ENCODE measurements at places on chromosomes 6 and 20.

GRCh38 chr6:149247385-149247763, 70.1 kb upstream of the TAB2 start:
- DNase-seq: no peak

GRCh38 chr20:33781133-33781532, 30.0 kb upstream of the CHMP4B start:
- no peak for DNase-seq

DNA sequence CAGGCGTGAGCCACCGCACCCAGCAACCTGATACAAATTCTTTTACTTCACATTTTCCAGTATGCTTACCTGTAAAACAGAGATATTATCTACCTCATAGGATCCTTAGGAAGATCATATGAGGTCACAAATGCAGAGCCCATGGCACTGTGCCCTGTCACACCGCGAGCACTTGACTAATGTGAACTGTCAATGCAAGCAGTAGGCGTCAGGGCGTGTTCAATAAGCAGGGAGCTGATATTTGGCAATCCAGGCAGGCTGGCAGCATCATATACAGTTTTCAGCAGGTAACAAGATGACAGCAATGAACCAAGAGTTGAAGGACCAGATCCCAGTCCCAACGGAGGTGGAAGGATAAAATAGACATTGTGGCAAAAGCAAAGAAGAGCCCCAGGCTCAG, 14.6 kb upstream of the ARID1B start:
- no peak for DNase-seq

DNA sequence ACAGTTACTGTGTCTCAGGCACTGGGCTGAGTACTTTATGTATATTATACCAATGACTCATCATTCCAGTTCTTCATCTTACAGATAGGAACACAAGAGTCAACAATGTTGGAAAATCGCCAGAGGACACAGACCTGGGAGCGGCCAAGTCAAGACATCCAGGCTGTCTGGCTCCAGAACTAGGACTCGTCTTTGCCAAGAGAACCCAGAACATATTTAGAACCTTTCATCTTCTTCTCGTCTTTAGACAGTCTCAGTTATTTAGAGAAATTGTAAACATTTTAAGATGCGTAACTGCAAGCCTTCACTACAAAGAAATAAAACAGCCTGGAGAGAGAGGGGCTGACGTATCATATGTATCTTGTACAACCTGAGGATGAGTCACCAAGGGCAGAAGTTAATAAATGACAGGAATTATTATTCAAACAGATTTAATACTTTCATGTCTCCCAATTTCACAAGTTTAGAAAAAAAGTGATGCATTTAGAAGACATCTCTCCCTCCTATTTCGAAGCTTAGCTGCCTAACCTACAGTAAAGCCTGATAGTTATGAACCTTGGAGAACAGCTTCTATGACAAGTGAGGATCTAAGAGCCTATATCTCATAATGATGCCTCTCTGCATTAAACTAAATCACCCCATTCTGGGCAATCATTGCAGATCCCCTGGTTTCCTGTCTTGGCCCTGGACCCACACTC, 43.4 kb downstream of the SLC22A3 start:
- DNase-seq: no peak

DNA sequence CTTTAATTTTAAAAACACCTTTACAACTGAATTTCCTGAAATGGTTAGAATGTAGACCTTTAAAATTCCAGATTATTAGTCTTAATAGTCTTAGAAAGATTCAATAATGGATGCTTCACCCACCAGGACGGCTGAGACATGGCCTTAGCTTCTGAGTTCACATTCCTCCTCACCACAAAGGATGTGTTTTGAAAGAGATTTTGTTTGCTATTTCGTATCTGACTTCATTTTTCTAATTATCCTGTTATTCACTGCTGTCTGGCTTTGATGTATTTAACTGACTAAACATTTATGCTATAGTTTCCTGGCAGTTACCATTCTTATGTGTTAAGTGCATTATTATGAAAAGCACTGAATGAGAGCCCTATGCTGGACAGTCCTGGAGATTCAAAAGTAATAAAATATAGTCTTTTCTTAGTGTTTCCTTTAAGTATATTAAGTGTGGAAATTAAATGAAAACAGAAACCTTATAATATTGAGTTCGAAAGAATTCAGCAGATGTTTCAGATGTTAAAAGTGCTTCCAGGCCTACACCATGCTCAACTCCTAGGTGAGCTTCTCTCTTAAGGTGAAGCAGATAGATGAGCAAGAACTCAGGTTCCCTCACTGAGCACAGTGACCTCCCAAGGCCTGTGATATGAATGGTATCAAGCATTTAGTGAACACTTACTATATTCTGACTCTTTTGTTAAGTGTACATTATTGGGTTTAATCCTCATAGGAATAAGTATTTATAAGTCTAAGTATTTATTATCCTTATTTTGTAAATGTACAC, 40.3 kb downstream of the MAP3K4 start:
- DNase-seq: no peak

GRCh38 chr6:44856479-44856878, 469.0 kb downstream of the CDC5L start:
- DNase-seq: no peak

DNA sequence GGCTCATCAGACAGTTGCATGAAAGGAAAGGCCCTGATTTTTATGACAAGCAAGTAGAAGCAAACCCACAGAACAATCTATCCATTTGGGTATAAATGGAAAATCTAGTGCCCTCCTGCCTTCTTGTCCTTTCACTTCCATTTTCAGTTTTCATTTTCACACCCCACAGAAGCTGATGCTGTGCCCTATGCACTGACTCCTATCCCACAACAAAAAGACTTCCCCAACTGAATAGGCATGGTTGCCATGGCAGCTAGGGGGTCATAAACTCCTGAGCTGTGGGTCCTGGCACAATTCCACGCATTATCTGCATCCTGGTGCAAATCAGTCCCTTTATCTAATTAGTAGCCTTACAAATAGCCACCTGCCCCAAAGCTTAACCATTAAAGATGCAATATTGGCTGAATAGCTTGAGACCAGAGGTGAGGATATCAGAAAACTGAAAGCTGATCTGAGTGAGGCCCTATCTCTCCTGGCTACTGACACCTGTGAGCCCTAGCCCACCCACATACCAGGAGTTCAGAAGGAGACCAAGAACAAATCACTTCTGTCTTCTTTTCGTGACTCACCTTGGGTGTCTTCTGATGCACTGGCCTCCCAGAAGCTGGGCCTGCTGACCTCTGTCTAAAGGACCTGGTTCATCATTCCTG, 34.9 kb upstream of the HEY2 start:
- DNase-seq: no peak

GRCh38 chr6:52138284-52138683, 47.9 kb upstream of the IL17A start:
- DNase-seq: no peak

DNA sequence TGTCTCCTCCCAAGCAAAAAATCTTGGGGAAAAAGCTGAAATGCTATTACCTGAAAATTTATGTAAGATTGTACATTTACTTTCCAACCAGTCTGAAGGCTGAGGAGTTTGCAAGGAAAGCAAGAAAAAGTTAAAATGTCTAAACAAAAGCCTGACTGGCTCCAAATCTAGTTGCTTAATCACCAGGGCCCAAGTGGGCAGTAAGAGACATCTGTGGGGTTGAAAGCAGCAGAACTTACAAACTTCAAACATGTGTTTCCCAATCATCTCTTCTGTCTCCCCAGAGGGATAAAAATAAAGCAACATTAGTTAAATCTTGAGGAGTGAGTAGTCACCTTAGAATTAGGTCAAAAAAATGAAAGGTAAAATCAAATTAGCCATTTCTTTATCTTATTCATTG, 98.6 kb downstream of the OGFRL1 start:
- DNase-seq: no peak

DNA sequence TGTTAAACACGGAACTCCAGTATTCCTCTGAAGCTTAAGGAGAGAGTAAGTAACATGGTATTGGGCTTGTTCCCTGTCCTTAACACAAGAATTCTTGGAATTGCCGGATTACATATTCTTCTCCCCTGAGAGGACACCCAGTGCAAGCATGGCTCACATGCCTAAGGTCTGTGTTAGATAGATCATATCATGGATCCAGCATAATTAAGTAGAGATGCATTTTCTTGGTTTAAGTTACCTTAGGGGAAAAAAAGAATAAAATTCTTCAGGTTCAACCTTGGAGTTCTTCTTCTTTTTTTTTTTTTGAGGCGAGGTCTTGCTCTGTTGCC, 53.9 kb downstream of the AKAP12 start:
- DNase-seq: no peak

GRCh38 chr6:8760951-8761350, 325.6 kb upstream of the SLC35B3 start:
- no peak for DNase-seq

GRCh38 chr6:130293800-130294199, 71.0 kb upstream of the SAMD3 start:
- peak; percentile 48 for DNase-seq

- no peak for DNase-seq
Observed at GRCh38 chr6:158313989-158314388, 1.7 kb downstream of the TULP4 start.

- DNase-seq: no peak
Observed at GRCh38 chr6:142728364-142728763, 216.6 kb downstream of the HIVEP2 start.

DNA sequence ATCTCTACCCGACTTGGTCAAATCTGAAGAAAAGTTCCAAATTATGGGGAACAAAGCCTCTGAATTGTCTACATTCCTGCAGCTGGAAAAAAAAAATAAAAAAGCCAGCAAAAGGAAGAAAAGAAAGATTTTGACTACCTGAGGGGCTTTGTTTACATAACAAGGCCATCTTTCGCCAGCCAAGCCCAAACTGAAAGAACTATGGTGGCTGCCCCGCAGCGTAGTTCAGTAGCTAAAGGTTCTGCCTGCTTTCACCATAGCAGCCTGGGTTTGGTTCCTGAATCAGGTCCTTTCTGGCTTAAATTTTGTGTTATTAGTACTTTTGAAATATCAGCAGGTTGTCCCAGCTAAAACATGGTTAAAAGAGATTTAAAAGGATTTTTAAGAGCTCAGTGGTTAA, 35.4 kb downstream of the ZNF133 start:
- peak; percentile 37 for DNase-seq

DNA sequence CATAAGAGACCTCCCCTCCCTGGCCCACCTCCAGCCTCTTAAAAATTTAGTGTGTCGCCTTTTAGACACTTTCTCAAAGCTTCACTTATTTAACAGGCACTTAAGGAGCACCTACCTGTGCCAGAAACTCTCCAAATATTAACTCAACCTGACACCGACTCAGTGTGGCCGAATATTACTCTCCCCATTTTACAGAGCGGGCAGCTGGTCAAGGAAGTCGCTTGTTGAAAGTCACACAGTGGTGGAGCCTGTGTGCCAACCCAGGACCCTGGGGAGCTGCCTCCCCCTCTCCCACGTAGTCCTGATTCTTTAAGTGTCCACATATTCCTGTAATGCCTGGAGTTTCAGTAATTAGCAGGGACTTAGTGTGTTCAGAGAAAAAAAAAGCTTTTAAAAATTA, 1.0 kb upstream of the PMEPA1 start:
- DNase-seq: no peak

DNA sequence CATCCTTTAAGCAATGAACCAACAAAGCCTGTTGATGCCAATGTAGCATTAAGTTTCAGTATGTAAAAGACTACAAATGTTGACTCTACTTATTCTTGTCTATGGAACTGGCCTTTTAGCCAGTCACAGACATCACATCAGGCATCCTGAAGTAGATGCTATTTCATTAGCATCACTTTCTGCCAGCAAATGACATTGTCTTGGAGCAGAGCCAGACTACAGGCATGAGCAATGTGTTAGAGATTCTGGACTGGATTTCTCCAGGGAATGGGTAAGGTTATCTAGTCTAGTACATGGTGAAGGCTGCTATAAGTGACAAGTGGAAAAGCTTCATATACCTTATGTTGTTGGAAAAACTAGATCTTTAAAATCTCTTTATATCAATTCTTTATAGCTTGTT, 142.9 kb downstream of the ADGRB3 start:
- DNase-seq: no peak

DNA sequence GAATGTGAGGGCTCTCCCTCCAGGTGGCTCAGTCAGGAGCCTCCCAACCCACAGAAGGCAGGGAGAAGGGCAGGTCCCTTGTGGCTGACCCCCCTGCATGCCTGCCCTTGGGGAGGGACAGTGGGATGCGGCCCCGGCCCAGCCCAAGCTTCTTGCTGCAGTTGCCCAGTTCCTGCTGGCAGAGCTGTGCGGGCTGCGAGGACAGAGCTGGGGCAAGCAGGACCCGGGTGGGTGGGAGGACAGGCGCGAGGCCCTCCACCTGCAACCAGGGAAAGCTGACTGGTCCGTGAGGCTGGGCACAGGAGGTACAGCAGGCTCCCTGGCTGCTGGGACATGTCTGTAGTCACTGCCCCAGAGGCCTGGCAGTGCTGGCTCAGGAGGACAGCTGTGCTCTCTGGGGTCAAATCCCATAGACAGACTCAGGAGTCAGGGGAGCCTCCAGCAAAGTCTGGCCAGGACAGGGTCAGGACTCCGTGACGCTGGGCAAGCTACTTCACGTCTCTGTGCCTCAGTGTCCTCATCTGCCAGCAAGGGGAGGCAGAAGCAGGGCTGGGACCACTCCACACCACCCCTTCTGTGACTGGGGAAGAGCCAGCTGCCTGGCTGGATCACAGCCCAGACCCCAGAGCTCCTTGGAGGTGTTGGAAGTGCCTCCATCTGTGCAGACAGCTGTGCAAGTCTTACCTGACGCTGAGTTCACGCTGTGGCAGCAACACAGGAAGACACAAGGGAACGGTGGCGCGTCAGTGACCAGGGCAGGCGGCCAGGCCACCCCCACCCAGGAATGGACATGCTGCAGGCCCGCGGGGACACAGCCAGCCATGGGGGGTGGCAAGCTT, 13.0 kb downstream of the UCKL1 start:
- no peak for DNase-seq

DNA sequence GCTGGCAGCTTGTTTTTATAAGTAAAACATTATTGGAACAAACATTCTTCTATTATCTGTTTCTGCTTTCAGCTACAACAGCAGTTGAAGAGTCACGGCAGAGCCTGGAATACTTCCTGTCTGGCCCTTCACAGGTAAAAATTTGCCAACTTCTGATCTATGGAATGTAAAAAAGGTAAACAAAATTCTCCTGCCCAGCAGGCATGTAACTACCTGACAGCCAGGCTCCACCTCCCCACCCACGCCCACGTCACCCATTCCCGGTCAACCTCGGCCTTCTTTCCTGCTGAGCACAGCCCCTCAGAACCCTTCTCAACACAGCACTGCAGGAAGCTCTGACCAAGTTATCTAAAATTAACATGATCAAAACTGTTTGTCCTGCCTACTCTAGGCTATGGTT, 166.0 kb downstream of the DLL1 start:
- no peak for DNase-seq

- DNase-seq: no peak
Observed at GRCh38 chr6:53239526-53239925, 90.9 kb upstream of the GCM1 start.

- no peak for DNase-seq
Observed at GRCh38 chr6:14326774-14327173, 209.2 kb downstream of the CD83 start.

GRCh38 chr6:37460805-37461204, 27.8 kb downstream of the CMTR1 start:
- no peak for DNase-seq

- DNase-seq: no peak
Observed at GRCh38 chr6:169406034-169406433, 152.4 kb upstream of the THBS2 start.
